Fibroblast of skin of scalp (primary cell): ENCODE measurements at places on chromosomes 3 and 15.

DNA sequence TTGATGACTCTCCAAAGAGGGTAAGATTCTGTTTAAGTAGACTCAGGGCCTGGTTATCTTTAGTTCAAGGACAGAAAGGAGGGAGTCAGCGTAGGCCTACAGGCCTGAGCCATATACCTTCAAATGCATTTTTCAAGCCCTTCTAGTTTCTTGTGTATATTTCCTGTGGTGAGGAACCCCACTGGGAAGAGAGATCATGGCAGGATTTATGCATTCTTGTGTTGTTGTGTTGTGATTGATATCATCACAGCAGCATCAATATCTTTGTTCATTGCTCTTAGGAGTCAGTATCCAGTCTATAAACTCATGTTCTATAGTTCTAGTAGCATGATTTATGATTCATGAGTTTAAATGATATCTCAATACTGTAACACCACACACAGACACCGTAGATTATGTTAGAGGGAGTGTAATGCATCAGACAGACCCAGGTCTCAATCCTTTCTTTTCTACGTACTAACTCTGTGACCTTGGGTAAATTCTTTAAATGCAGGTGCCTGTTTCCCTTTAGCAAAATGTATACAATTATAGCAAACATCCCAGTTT is 427.5 kb downstream of the PDCD6IP start:
- DNase-seq = peak; percentile 40

DNA sequence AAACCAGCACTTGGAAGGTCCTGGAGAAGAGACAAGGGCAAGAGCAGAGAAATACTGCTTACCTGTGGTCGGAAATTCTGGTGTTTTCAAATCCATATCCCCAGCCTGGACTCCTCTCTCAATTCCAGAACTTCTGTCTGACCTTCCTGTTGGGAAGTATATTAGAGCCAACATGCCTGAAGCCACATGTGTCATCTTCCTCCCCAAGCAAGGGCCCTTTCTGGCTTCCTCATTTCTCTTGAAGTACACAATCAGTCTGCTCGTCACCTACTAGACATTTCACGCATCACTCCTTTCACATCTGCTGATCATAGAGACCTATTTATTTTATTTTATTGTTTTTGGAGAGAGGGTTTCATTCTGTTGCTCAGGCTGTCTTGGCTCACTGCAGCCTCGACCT is 8.4 kb downstream of the PARP14 start:
- DNase-seq = no peak

DNA sequence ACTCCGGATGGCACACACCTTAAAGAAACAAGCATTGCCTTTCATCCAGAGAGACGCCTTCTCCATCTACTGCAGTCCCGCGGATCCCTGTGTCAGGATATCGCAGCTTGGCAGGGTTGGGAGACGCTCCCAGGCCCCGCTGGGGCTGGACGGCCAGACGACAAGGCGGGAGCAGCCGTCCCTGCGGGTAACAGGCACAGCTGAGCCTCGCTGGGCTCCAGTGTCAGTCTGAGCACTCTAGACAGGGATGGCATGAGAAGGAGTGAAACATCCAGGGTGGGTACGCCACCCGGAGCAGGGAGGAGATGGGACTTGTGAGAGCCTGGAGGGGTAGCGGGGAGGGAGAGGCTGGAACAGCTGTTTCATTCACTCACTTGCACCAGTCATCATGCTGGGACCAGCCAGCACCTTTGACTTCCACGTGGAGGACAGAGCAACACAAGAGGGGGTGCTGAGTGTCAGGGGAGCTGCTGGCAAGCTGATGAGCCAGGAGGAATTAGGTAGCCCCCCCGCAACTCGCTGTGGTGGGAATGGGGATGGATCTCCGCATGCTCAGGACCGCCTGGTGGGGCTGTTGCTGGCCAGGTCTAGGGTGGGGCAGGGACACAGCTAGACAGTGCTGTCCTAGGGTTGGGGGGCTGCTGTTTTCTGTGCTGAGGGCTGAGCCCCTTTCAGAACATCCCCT is 31.6 kb upstream of the SNRPA1 start:
- DNase-seq = no peak

DNA sequence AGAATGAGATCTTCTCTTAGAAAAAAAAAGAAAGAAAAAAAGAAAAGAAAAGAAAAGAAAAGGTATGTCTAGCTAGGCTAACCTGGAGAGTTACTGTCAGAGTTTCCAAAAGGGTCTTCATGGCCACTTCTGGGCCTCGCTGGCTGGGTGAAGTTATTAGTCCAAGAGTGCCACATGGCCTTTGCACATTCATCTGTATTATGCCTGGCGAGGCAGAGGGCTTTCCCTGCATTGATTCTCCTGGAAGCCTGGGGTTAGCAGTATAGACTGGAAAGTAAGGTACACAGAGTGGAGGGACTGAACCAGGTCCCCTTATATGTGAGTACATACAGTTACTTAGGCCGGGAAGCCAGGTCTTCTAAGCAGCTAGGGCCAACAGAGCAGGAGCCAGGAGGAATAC is 54.8 kb upstream of the CGNL1 start:
- DNase-seq = no peak

DNA sequence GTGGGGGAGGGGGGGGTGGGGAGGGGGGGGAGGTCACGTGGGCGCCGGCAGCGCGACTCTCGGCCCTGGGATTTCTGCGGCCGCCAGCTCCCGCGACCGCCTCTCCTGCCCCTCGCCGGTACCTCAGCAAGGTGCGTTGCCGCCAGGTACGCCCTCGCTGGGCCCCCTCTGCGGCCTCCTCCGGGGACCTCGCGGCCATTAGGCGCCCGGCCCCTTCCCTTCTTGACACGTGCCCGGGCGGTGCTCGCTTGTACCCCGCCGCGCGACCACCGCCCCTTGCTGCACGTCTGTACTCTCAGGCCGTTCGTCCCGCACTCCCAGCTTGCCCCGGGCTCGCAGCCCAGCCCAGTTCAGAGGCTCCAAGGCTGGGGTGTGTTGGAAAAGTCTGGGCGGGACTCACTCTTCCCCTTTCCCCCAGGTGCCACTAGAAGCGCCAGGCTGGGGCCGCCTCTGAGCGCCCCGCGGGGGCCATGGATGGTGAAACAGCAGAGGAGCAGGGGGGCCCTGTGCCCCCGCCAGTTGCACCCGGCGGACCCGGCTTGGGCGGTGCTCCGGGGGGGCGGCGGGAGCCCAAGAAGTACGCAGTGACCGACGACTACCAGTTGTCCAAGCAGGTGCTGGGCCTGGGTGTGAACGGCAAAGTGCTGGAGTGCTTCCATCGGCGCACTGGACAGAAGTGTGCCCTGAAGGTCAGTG is at the start of gene MAPKAPK3:
Gene MAPKAPK3 (plus strand): TSS at position 56 of the 696 bp plus-strand sequence. CDS start 415 bp downstream, at position 471.
- no peak for DNase-seq

GRCh38 chr3:67048067-67048714 is 50.1 kb downstream of the KBTBD8 start:
- DNase-seq = no peak

GRCh38 chr15:41010345-41010744 is 57.1 kb downstream of the CHAC1 start:
- DNase-seq = no peak
